ENCODE measurements at places on chromosomes 1 and 21.

DNA sequence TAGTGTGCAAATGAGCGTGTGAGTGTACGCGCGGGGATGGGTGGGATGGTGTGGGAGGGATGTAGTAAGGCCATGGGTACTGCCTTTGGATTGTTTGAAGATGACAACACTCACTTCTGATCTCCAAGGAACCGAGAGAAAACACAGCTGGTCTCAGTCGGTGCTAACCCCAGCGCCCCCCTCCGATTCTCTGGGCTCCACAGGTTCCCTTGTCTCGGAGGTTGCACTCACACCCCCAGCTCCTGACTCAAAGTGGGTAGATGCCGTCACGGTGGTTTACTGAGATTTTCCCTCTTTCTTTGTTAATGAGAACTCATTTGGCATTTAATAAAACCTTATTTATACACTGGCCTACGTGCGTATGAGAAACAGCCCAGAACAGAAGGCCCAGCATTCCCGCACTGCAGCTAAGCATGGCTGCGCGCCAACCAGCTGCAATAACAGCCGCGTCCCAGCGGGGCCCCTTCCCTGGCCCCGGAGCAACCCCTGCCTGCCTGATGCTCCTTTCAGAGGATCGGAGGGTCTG lies 25.8 kb downstream of the ABCA4 start:
- no peak for DNase-seq

DNA sequence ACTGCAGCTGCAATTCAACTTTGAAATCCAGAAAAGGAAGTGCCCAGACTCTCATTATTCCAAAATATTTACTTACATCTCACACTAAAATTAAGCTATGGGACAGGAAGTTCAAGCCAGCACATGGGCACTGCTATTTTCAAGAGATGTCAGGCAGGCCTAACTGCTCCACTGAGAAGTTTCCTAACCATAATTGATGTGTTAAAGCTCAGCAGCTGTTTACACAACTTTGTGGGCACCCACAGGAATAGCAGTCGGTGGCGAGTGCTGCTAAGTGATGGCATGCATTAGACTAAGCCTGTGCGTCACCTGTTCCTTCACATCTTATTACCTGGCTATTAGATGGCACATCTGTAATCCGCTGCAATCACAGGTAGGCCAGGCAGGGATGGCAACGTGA lies 303.3 kb upstream of the DAB1 start:
- DNase-seq: no peak

DNA sequence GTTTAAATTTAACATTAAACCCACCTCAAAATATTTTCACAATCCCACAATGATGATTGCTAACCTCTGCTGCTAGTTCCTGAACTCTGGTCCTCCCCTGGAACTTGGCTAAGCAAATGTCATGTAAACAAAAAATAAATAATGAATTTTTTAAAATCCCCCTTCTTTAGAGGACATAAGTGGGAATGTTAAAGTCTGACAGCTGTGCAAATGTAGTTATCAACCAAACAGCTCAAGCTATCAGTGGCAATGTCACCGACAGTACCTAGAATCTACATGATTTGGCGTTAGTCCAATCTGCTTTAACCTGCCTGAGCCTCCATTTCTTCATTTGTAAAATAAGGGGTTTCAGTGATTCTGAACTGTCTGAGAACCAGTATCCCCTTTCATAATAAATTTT lies 67.7 kb downstream of the GDAP2 start:
- no peak for DNase-seq

DNA sequence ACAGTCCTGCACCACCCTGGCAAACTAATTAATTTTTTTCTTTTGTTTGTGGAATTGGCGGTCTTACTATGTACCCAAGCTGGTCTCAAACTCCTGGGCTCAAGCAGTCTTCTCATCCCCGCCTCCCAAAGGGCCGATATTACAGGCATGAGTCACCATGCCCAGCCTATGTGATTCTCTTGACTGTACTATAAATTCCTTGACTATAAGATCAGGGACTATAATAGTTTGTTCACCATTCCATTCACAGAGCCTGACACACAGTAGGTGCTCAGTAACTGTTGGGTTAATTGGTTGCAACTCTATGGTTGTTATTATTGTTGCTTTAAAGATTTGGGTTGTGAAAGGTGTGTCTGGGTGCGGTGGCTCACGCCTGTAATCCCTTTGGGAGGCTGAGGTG lies 17.2 kb downstream of the DAP3 start:
- no peak for DNase-seq

- no peak for DNase-seq
Observed at GRCh38 chr1:101107496-101108110, 82.0 kb upstream of the DPH5 start.

DNA sequence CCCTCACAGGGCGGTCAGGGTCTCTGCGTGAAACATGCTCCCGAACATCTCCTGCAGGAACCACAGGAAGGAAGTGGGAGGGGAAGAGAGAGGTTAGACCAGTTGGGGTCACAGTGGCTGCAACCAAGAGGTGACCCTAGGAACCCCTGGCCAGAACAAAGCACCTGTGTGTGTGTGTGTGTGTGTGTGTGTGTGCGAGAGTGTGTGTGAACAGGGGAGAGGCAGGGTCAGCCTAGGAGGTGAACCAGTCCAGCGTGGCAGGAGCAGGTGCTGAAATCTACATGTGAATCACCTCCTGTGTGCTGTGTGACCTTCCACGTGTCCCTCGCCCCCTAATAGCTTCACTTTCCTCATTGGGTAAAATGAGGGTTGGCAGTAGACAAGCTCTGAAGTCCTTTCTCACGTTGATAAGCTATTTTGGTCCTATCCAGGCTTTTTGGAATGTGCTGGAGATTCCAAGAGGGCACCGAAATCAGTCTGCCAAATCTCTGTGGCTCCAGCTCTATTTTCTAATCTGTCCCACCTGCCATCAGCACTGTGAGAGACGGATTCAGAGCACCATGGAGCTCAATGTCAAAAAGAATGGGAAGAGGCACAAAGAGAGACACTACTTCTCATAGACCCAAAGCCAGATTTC lies 27.8 kb downstream of the SLC26A9 start:
- DNase-seq: no peak

GRCh38 chr21:40595806-40596205 lies 251.2 kb downstream of the DSCAM start:
- DNase-seq: no peak

DNA sequence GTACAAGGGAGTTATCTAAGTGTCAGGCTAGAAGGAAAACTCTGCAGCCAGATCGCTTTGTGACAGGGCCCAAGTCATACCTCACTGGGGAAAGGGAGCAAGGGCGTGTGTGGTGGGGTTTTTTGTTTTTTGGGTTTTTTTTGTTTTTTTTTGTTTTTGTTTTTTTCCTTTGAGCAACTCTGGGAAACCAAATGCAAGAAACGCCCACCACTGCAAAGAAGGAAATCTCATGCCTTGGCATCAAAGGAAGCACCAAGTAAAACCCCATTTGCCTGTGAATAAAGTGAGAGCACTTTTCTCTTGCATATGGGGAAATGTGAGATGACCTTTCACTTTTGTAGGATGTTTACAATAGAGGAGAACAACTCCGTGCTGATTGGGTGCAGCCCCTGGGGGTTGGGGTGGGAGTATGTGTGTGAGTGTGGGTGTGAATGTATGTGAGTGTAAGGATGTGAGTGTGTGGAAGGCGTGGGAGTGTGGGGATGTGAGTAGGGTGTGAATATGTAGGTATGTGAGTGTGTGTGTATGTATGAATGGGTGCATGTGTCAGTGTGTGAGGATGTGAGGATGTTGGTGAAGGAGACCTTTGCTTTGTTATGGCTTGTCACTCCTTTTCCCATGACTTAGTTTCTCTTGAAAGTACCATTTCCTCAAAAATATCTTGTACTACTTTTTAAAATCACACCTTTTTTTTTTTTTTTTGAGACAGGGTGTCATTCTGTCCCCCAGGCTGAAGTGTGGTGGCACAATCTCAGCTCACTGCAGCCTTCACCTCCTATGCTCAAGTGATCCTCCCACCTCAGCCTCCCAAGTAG lies 34.6 kb downstream of the IL12RB2 start:
- no peak for DNase-seq

DNA sequence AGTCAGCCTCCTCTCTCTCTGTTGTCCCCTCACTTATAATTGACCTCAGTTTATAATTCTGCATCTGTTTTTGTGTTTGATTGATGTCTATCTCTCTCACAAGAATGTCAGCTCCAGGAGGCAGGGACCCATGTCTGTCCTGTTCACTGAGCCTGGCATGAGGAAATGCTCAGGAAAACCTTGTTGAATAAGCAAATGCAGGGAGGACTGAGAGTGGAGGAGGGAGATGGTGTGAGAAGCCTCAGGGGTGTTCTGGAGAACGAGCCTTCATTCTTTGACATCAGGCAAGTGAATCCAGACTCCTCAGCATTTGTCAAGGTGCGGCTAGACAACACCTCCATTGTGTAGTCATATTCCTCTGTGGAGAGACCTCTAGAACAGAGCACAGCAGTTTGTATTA lies 45.5 kb downstream of the MAN1C1 start:
- no peak for DNase-seq

DNA sequence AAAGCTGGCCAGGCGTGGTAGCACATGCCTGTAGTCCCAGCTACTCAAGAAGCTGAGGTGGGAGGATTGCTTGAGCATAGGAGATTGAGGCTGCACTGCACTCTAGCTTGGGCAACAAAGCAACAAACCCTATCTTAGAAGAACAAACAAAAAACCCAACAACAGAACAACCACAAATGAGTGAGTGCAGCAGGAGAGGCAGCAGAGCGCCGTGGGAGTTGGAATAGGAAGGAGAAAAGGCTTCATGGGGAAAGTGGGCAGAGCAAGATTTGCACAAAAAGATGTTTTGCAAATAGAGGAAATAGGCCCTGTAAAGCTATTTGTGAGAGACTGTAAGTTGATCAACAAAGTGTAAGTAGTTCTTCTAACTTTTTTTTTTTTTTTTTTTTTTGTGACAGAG lies 19.6 kb downstream of the SMAP2 start:
- DNase-seq: no peak

DNA sequence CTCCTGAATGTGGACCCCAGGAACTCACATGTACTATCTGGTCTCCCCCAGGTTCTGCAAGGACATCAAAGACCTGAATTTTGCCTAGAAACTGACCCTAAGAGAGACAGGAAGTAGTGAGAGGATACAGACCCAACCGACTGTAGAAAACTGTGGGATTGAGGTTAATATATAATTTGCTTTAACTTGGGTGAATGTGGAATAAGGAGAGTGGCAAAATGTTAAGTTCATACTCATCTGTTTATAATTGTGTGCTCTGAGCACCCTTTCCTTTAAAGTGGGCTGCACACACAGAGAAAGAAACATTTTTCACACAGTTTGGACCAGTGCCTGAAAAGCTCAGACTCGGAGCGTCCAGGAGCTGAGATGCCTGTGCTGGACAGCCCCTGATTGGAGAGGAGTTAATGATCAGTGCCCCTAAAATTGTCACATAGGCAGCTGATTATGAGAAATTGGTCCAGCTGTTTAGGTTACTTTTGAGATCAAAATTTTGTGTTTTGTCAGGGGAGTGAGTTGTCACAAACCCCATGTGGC lies 37.2 kb downstream of the ROR1 start:
- DNase-seq: no peak

Measured in SIG-M5 (cell line).